NCI-H187 (cell line): ENCODE measurements at places on chromosomes 6 and 20.

DNA sequence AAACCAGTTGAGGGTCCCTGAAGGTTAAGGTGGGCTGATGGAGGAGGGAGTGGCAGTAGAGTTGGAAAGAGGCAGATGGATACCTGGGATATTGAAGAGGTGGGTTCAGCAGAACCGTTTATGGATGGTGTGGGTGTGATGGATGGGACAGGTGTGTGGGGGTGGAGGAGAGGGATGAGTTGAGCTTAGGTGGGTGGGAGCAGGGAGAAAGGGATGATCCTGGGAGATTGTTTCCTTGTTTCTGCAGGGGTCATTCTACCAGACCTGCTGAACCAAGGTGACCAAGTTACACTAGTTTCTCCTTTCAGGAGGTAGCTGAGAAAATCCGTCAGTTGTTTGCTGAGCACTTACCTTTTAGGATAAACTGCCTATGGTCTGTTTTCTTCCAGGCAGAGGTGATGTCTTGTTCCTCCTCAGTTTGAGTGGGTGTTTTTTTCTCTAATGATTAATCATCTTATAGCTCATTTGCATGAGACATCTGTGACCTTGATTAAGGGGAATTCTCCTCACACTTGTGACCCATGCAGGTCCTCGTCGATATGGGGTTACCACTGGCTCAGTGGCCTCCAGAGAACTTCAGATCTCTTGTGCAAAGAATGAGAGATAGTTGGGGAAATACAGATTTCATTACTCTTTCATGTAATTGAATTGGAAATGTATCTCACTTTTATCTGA is 53.0 kb downstream of the FARS2 start:
- DNase-seq = no peak

GRCh38 chr6:170485159-170485558 is 67.9 kb downstream of the PSMB1 start:
- no peak for DNase-seq

DNA sequence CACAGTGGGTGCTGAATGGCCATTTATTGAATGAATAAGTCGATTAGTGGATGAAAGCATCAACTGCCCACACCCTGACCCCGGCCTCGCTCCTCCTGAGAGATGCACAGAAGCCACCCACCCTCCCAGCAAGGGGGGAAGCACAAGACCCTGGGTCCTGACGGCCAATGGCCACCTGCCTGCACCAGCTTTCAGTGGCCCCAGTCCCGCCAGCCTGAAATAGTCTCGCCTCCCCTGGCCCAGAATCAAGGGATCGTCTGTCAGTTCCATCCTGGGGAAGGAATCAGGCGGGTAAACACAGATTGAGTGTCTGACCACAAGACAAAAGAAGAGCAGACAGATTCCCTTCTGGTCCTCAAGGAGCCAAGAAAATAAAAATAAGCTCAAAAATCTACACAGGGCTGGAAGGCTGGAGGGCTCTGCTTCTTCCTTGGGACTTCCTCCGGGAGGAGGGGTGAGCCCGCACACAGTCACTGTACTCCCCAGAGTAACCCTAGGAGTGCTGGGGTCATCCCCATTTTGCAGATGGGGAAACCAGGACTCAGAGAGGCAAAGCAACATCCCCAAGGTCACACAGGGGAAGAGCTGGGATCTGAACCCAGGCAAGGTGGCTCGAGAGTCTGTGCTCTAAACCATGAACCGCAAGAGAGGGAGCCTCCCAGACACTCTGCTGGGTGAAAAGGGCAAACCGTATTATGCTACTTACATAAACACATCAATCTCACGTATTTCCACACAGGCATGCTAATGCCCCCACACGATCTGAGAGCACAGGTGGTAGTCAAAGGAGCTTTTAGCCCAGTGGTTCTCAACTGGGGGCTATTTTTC is 7.8 kb downstream of the PREX1 start:
- no peak for DNase-seq

DNA sequence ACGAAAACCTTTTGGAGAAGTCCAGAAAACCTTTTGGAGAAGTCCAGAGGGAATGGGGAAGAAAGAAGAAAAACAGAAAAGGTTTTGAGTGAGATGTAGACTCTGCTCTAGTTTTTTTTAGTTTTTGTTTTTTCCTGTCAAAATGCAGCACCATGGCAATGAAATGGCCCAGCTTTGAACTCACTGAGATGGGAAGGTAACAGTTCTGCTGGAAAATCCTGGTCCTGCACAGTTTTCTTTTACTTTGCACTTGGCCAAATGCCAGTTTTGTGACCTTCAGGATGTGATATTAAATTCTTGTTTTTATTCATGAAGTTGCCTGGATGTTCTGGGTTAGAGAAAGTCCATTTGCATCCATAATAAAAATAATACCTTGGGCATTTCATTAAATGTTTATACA is 145.7 kb downstream of the CFAP61 start:
- DNase-seq = no peak

- no peak for DNase-seq
Observed at GRCh38 chr20:6767536-6768227, at the start of gene BMP2. TSS of gene BMP2 (plus strand) at chr20:6767686. CDS start at chr20:6770127, 2,441 bp downstream.
